Mesothelial cell of epicardium (in vitro differentiated cells): ENCODE measurements at places on chromosomes 1 and 21. TPM values are rescaled to one million over a fixed set of nuclear protein-coding genes. Genes with fewer than 3 reads are reported as not detected.

GRCh38 chr1:12052997-12053686 lies 10.0 kb upstream of the TNFRSF8 start:
- no peak for DNase-seq

DNA sequence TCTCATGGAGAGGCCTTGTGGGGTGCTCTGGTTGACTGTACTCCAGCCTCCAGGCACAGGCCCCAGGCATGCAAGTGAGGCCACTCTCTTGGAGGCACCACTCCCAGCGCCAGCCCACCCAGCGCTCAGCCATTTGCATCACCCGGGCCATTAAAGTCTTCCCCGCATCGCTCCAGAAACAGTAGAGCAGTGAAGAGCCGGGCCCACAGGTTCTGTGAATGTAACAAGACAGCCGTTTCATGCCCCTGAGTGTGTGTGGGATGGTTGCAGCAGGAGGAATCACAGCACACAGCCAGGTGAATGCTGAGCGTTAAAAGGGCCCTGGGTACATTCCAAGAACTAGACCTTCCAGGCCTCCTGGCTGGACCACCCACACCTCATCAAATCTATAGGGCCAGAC lies 19.0 kb upstream of the CD2 start:
- DNase-seq = no peak

- no peak for DNase-seq
These were observed 27.6 kb downstream of the SNX27 start for GRCh38 chr1:151639466-151639865.

- DNase-seq = no peak
These were observed 22.0 kb downstream of the ALPL start for GRCh38 chr1:21531241-21531640.

DNA sequence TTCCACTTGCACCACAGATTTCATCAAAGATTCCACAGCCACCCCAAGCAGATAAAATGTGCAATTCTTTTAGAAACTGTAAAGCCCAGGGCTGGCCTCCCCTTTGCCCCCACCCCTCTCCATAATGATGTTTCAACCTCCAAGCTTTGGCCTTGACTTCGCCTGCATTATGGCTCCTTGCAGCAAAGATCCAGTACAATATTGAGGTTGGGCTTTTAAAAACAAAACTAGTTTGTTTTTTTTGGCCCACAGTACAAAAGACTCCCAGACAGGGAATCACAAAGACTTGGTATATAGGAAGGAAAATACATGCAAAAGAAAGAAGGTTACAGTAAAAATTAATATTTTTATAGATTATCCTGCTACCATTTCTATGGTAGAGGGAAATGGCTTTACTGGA lies 356.5 kb upstream of the PTBP2 start:
- DNase-seq = no peak

C1orf167 gene
- 0.18 to 0.20 TPM in 2 of 3 replicates, not detected in the other for total RNA-seq

DNA sequence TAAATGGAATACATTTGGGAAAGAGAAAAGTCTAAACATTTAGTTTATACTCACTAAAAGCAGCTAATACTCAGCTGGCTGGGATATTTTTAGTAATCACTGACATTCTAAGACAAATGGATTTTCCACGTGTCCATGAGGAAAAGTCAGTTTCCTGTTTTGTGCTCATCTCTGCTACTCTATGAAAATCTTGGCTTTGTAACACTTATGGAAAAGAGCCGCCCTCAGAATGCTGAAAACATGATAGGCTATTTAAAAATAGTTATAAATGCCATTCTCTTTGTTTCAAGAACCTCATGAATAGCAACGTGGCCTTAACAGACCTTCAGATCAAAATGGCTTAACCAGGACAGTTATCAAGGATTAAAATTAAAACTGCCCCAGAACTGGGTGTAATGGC lies 29.9 kb downstream of the MRAP start:
- DNase-seq = no peak

- no peak for DNase-seq
These were observed 88.1 kb upstream of the HIVEP3 start for GRCh38 chr1:42006836-42007235.

AADACL4 gene
- 0.31 to 0.36 TPM (median 0.31 TPM) in 3 replicates for total RNA-seq

GRCh38 chr1:45647248-45648021 lies 23.6 kb upstream of the CCDC17 start:
- no peak for DNase-seq

DNA sequence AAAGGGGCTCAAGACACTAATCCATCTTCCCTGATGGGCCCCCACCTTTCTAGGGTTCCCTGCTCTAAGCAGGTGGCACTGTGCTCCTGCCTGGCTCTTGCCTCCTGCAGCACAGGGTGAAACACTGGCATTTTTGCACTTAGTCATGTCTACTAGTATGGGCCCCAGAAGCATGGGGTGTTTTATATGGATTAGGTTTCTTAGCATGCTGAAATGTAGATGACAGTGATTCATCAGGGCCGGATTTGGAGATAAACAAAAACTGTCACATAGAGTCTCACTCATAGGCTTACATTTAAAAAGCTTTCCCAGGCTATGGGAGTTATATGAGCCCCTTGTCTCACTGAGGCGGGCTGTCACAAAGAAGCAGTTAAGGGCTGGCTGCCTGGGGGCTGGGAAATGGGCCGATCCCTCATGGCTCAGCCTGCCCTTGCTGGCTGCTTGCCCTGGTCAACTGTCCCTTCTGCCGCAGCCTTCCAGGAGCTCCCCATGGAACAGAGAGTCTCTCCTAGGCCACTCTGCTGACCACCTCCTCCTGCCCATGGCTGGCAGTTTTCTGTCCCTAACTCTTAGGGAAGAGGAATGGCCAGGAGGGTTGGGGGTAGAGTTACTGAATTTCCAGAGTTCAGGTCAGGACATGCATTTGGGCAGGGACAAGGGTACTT lies 6.5 kb downstream of the GALNT2 start:
- no peak for DNase-seq

ANKRD35 gene
- total RNA-seq = 0.40 to 0.61 TPM (median 0.58 TPM) in 3 replicates

- DNase-seq = no peak
These were observed 5.9 kb upstream of the MARCKSL1 start for GRCh38 chr1:32341971-32342370.

- no peak for DNase-seq
These were observed 205.2 kb downstream of the HS2ST1 start for GRCh38 chr1:87119541-87120140.

- no peak for DNase-seq
These were observed 426.5 kb upstream of the NFIA start for GRCh38 chr1:60655679-60656355.

DNA sequence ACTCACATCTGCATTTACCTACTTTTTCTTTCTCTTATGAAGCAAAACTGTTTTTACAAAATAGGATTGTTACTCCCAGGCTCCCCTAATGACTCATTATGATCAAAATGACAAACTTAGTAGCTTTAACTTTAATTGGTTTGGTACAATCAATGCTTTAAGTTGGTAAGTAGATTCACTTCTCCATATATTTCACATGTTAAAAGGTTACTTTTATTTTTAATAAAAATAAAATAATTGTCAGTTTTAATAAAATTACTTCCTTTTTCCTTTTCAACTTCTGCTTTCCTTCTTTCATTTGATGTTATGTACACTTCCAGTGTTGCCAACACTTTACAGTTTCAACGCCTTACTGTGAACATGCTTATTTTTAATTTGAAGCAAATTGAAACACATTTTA lies 477.6 kb downstream of the SETD4 start:
- no peak for DNase-seq

DNA sequence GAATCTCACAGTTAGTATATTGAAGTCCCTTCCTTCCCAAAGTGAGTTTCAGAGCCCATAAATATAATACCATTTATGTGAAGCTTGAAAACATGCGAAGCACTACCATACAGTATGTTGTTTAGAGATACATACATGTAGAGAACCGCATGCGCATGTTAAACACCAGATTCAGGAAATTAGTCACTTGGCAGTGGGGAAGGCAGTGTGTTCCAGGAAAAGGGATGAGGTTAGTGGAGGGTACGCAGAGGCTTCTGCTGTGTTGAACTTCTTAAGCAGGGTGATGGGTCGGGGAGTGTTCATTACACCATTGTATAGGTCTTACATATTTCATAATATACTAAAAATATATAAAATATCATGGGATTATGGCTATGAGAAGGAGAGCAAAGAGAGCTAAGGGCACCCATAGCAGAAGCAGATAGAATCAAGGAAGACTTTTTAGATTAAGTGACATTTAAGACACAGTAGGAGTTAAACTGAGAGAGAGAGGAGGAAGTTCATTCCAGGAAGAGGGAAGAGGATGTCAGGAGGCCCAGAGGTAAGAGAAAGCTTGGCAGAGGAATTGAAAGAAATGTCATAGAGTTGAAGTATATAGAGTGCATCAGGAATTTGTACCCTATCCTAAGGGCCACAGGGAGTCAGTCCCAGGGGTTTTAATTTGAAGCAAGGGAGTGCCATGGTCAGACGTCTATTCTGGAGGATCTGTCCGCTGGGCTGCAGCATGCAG lies 43.5 kb upstream of the SARS1 start:
- DNase-seq = no peak

- no peak for DNase-seq
These were observed 4.4 kb upstream of the FASLG start for GRCh38 chr1:172654535-172654934.

DNA sequence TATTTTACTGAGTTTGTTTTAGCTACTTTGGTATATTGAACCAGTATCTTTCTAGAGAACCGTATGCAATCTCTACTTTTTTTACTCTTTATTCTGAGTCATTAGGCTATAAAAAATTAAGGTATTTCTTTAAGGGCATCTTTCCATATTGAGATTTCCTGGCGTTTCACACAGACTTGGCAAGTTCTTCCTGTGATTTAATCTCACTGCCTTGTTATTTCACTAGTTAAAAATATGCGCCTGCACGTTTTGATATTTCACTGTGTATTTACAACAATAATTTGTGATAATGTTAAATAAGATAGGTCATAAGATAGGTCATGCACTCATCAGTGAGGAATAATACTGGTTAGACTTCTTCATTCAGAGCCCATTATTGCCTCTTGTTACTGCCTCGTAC lies 16.2 kb upstream of the CR1L start:
- no peak for DNase-seq

GRCh38 chr1:175317309-175317708 lies 124.7 kb upstream of the KIAA0040 start:
- DNase-seq = no peak

DNA sequence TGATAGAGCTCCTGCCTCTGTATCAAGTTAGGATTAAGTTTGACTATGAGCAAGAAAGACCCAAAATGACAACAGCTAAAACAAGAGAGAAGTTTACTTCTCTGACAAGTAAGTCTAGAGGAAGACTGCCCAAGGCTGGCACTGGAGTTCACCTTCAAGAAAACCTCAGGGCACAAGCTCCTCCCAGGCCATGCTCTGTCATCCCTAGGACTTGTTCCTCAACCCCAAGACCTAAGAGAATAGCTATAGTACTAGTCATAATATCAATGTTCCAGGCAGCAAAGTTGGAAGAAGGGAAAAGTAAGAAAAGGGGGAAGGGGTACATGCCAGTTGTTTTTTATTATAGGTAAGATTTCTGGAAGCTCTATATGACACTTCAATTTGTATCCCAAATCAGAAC lies 26.4 kb upstream of the DARS2 start:
- DNase-seq = no peak

DNA sequence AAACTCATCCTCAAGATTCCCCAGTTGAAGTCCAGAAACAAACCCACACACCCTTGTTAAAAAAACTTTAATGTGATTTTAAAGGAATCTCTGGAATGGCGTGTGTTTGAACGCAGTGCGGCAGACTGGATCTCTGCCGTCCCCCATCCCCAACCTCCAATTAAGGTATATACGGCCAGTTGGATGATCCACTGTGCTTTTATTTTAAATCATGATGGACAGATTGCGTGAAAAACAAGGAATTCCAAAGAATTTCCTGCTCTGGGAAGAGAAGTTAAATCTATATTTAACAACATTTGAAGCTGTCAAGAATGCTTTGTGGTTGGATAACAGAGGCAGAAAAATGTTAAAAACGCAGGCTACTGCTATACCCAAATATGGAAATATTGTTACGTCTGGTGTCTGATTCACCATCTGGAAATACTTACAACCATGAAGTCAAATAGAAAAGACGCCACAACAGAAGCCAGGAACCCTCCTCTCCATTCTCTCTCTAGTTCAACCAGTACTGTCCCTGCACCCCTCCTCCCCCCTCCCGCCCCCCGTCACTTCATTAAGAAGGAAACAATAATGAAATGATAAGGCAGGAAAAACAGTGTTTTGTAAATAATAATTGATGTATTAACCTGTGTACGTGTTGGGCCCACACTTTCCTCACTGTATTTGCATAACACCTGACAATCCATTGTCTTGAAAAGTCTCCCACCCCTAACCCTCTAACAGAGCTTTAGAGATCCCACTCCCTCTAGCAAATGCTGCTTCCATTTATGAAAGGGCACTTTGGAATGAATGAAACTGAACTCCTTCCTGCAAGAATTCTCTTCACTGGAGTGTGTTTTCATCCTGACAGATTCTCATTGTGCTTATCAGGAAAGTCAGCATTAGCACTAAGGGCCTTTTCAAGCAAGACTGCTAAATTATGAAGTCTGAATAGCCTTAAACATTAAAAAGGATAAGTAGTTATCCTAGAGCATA lies 2.0 kb upstream of the CCN1 start:
- DNase-seq = no peak

GRCh38 chr1:170593173-170594011 lies 61.4 kb downstream of the GORAB start:
- DNase-seq = no peak

- no peak for DNase-seq
These were observed 22.5 kb downstream of the BACH1 start for GRCh38 chr21:29321217-29321616.

OR2AK2 gene
- total RNA-seq = not detected in 3 replicates

SMIM34 gene
- not detected in 3 replicates for total RNA-seq

GRCh38 chr1:164320790-164321731 lies 237.9 kb upstream of the PBX1 start:
- DNase-seq = peak; percentile 36

DNA sequence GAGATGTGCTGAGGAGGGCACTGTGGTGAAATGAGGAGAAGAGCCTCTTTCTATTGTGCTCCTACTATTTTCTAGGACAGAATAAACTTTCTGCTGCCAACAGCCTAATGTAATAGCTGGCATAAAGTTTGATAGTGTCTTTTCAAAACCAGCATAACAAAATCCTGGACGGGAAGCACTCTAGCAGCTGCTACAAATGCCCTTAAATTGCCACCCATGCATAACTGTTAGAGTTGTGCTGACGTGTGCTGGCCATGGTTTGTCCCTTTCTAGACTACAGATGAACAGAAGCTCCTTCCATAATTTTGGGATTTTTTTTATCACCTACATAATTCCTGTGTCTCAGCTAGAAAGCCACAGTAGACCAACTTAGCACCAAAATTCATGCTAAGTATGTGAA lies 88.5 kb upstream of the DEPDC1 start:
- DNase-seq = no peak
